Immature natural killer cell (primary cell): ENCODE measurements at places on chromosomes 16 and 17. TPM values are rescaled to one million over a fixed set of nuclear protein-coding genes. Genes with fewer than 3 reads are reported as not detected.

Gene TRIM16
- 1.8 TPM for polyA plus RNA-seq

Gene CRISPLD2
- polyA plus RNA-seq: 0.24 TPM

Gene KCNJ2
- not detected for polyA plus RNA-seq

Gene NTN3
- polyA plus RNA-seq: not detected

Gene FBXW10
- not detected for polyA plus RNA-seq

Gene TRIM65
- polyA plus RNA-seq: 18.7 TPM

DNA sequence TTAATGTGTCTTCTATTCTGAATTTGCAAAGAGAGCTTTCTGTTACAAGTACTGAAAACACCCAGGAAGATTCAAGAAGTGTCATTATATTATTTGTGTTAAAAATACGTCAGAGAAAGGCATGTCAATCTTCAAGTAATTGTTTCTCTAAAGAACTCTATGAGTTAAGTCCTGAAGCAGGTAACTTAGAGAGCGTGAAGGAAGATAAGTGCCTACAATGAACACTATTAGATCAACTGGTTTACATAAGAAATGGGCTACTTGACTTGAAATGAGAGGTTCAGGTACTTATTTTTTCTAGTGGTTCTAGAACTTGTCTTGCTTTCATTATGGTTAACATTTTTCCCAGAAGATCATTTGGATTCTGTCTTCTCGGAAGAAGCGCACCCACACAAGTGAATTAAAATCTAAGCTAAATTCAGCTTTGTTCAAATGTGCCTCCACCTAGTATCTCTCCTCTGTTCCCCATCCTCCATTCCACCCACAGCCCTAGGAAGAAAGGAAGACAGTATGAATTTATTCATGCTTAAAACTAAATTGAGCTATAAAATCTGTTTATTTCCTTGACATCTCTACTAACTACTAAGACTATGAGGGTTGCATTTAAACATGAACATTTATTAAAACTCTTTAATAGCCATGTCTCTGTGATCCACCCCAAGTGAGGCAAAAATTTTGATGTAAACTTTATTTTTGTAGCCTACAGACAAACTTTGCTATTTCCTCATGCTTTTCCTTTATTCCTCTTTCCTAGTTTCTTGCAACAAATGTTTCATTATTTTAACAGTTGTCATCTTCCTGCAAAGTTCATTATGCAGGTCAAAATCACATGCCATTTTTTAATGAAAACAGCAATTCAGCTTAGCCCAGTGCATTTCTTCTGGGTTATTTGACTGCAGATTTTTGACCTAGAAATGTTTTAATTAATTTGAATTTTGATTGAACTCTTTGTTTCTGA is 206.8 kb downstream of the KCNJ2 start:
- no peaks in the 10 kb centered on the region for H3K27me3 ChIP-seq
- no peaks in the 10 kb centered on the region for H3K36me3 ChIP-seq
- no peak overlapping the region for H3K4me3 ChIP-seq
- H3K4me1 ChIP-seq: no peaks in the 10 kb centered on the region

- no peaks in the 10 kb centered on the region for H3K36me3 ChIP-seq
- peak overlapping the region; percentile 91 for H3K27ac ChIP-seq
- peak overlapping the region; percentile 89 for H3K4me3 ChIP-seq
- peaks cover 67% of the 10 kb centered on the region for H3K4me1 ChIP-seq
- DNase-seq: no peak
These were observed 2.0 kb downstream of the PPP1R9B start for GRCh38 chr17:50148226-50149090.

DNA sequence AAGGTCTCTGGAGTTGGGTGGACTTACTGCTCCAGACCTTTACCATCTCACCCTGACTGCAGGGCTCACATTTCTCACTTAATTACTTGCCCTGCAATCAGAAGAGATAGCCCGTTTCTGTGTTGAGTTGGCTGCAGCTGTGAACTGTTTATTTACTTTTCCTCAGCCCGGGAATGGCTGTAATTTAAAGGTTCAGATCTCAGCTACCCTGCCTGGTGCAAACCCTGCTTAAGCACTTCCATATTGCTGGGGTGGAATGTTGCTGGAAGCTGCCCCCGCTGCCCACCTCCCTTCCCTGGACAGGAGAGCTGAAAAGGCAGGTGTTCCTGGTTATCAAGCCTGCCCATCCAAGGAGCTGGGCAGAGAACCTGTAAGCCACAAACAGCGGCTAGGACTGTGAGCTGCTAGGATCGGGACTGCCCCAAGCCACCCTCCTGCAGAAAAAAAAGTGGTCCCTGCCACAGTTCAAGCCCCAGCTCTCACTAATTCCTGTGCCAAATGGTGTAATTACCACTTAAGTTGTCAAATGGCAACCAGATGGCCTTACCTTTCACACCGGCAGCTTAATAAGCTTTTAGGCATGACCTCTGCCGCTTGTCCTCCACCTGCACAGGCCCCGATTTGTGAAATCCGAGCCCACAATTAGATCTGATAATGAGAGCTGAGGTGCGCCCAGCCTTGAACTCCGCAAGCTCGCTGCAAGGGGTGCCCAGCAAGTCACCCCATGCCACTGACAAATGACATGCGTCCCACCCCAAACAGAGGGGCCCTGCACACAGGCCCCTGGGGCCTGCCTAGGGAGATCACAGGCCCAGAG is 269.8 kb downstream of the C16orf95 start:
- H3K4me3 ChIP-seq: no peak overlapping the region
- H3K27ac ChIP-seq: no peak overlapping the region
- DNase-seq: no peak
- no peaks in the 10 kb centered on the region for H3K36me3 ChIP-seq

- no peak for DNase-seq
- H3K4me1 ChIP-seq: no peaks in the 10 kb centered on the region
- H3K27ac ChIP-seq: no peak overlapping the region
- no peaks in the 10 kb centered on the region for H3K27me3 ChIP-seq
These were observed 307.2 kb downstream of the ABCC12 start for GRCh38 chr16:47848421-47849109.

GRCh38 chr16:11004973-11005610 is 60.7 kb downstream of the CLEC16A start:
- no peaks in the 10 kb centered on the region for H3K4me1 ChIP-seq
- peaks cover 2% of the 10 kb centered on the region for H3K27me3 ChIP-seq
- H3K36me3 ChIP-seq: peaks cover 9% of the 10 kb centered on the region
- H3K4me3 ChIP-seq: no peak overlapping the region
- no peak for DNase-seq
- H3K27ac ChIP-seq: peak overlapping the region; percentile 28

DNA sequence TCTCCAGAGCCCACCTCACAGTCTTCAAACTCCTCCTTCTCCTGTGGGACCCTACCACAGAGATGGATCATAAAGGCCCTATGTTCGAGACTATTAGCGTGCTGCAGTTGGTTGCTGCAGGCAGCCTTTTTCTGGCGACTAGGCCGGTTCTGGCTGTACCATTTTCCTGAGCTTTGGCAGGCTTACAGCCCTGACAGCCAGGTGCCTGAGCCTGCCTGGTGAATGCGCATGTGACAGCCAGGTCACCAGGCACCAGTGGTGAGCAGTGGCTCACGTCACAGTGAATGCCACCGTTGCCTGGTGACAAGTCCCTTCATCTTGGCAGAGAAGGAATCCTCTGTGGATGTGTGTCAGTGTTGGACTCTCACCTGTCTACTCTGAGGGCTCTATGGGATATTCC is 978.8 kb downstream of the KCNJ18 start:
- DNase-seq: no peak
- peaks cover 3% of the 10 kb centered on the region for H3K36me3 ChIP-seq
- no peak overlapping the region for H3K4me3 ChIP-seq

DNA sequence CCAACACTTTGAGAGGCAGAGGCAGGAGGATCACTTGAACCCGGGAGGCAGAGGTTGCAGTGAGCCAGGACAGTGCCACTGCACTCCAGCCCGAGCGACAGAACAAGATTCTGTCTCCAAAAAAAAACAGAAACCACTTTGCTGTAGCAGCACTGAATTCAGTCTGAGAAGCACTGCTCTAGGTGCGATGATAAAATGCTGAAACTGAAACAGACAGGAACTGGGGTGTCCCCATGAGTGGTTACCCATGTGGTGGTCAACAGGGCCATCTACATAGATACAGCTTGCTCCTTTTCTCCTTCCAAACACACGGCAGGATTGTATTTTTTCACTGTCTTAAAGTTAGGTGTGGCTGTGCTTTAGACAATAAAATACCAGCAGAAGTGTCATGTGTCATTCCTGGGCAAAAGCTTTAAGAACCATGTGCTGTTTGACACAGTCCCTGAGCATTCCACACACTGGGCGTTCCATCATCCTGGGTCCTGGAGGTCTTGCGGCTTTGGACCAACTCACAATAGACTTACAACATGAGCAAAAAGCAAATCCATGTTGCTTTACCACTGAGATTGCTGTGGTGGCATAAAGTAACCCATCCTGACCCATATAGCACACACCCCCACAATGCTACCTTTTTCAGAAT is 11.5 kb downstream of the GAS7 start:
- peak overlapping the region; percentile 73 for H3K27ac ChIP-seq
- H3K4me3 ChIP-seq: peak overlapping the region; percentile 19
- peak; percentile 43 for DNase-seq
- H3K36me3 ChIP-seq: no peaks in the 10 kb centered on the region
- peaks cover 44% of the 10 kb centered on the region for H3K4me1 ChIP-seq
- peaks cover 5% of the 10 kb centered on the region for H3K27me3 ChIP-seq

GRCh38 chr17:81459224-81459623 is 53.4 kb downstream of the ACTG1 start:
- no peak overlapping the region for H3K27ac ChIP-seq
- no peak overlapping the region for H3K4me3 ChIP-seq
- H3K27me3 ChIP-seq: peaks cover 7% of the 10 kb centered on the region

DNA sequence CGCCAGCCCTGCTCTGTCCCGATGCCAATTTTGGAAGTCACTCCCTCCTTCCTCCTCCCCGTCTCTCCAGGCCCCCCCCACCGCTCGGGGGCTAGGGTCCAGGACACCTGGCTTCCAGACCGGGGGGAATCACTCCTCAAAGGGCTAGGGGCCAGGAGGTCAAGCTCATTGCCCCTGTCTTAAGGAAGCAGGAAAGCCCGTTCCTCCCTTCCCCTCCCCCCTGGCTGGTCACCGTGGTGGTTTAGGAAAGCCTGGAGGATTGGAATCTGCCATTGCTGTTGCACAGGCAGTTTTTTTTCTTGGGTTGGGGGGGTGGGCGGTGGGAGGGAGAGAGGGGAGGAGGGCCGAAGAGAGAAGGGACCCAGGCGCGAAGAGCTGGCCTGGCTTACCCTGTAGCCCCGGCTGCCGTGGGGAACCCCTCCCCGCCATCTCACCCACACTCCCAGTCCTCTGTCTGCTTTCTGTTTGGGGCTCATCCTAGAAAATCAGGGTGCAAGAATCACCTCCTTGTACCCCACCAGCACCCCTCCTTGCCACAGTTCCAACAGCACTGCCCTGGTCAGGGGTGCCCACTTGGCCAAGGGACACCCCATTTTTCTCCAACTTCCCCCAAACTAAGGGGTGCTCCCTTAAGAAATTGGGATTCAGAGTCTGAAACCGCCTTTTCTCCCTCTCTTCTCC is 2.9 kb upstream of the BCL6B start:
- no peak overlapping the region for H3K4me3 ChIP-seq
- peaks cover 33% of the 10 kb centered on the region for H3K27me3 ChIP-seq
- no peak for DNase-seq
- H3K36me3 ChIP-seq: no peaks in the 10 kb centered on the region
- peak overlapping the region; percentile 59 for H3K27ac ChIP-seq

DNA sequence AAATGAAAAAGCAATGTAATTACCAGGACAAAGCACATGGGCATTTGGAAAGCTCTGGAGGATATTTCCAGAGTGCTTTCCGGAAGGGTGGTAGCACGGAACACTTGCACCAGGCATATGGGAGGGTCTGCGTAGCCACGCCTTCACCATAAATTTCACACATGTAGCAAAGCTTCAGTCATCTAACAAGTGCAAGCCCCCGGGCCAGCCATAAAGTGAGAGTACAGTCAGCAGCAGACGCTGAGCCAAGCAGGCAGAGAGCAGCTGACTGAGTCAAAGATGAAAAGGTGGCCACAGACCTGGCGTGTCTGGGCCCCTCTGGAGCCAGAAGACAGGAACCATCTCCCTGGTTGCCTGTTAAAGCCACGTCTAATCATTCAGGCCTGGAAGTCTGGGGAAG is 130.6 kb downstream of the SEC14L1 start:
- H3K4me3 ChIP-seq: no peak overlapping the region
- no peak for DNase-seq
- no peak overlapping the region for H3K27ac ChIP-seq

DNA sequence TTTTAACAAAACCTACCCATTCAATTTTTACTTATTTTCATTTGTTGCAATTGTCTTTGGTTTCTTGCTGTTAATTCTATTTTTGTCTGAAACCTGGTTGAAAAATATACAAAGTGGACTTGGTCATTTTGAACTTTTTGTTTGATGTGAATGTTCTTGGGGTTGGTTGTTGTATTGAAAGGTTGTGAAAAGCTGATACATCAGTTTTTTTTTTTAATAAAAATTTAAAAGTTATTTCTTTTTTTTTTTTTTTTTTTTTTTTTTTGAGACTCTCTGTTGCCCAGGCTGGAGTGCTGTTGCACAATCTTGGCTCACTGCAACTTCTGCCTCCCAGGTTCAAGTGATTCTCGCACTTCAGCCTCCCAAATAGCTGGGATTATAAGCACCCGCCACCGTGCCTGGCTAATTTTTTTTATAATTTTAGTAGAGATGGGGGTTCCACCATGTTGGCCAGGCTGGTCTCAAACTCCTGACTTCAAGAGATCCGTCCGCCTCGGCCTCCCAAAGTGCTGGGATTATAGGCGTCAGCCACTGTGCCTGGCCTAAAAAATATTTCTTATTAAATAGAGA is 28.9 kb downstream of the WIPF2 start:
- no peak for DNase-seq
- H3K36me3 ChIP-seq: no peaks in the 10 kb centered on the region
- peaks cover 36% of the 10 kb centered on the region for H3K4me1 ChIP-seq
- no peak overlapping the region for H3K4me3 ChIP-seq
- no peaks in the 10 kb centered on the region for H3K27me3 ChIP-seq
- H3K27ac ChIP-seq: peak overlapping the region; percentile 37

- H3K27ac ChIP-seq: no peak overlapping the region
- no peak overlapping the region for H3K4me3 ChIP-seq
- H3K36me3 ChIP-seq: no peaks in the 10 kb centered on the region
- peaks cover 28% of the 10 kb centered on the region for H3K4me1 ChIP-seq
These were observed 9.2 kb downstream of the PIMREG start for GRCh38 chr17:6453279-6454024.

- peaks cover 41% of the 10 kb centered on the region for H3K4me1 ChIP-seq
- no peaks in the 10 kb centered on the region for H3K36me3 ChIP-seq
- DNase-seq: no peak
- no peak overlapping the region for H3K4me3 ChIP-seq
- H3K27ac ChIP-seq: no peak overlapping the region
- H3K27me3 ChIP-seq: peaks cover 8% of the 10 kb centered on the region
These were observed 95.8 kb downstream of the IRF8 start for GRCh38 chr16:85994492-85995490.

DNA sequence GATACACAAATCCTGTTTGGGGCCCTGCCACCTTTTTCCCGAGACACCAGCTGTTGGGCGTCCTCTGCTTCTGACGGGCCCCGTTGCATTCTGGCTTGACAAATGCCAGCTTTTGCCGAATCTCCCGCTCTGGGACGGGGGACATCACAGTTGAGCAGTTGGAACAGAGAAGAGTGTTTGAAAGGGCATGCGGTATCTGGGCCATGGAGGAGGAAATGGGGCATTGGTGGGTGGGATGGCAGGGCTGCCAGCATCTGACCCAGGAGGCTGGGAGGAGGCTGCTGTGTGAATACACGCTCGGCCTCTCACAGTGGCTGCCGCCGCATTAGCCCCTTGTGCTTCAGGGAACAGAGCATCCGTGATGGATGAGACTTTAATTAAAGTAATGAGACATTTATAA is 184.3 kb upstream of the TNRC6C start:
- H3K4me1 ChIP-seq: peaks cover 18% of the 10 kb centered on the region
- no peak overlapping the region for H3K4me3 ChIP-seq
- no peak for DNase-seq
- no peak overlapping the region for H3K27ac ChIP-seq
- no peaks in the 10 kb centered on the region for H3K36me3 ChIP-seq
- H3K27me3 ChIP-seq: peaks cover 9% of the 10 kb centered on the region
